ENCODE measurements at places on chromosomes 4 and X.

DNA sequence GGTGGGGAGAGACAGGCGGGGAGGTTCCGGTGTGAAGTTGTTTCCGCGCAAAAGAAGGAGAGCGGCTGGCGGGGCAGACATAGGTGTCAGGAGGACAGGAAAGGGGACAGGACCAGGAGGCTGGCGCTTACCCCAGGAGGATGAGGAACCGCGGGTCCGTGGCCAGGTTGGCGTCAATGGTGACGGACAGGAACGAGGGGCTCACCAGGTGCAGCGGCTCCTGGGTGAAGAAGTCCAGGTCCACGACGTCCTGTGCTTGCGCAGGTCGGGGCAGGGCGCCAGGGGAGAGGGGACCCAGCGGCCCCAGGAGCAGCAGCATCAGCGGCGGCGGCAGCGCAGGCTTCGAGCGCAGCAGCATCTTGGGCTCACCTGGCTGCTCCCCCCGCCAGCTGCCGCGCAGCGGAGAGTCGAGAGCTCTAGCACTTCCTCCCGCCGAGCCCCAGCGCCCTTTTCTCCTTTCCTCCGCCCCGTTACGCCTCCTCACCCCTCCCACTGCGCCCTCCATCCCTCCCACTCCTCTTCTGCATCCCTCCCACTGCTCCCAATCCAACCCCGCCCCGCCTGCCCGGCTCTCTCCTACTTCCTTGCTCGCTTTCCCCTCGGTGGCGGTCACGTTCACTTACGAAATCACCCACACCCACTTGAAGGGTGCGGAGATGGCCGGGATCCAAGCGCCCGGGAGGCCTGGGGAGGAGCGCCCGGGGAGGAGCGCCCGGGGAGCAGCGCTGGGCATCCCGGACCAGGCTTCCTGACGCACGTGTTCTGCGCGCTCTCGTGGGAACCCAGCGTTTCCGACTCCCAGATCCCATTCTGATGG, at the start of gene HPSE:
HPSE (minus strand) TSS at position 424 of the 817 bp plus-strand sequence; CDS start at position 358, 66 bp downstream.
- DNase-seq: peak; percentile 58

DNA sequence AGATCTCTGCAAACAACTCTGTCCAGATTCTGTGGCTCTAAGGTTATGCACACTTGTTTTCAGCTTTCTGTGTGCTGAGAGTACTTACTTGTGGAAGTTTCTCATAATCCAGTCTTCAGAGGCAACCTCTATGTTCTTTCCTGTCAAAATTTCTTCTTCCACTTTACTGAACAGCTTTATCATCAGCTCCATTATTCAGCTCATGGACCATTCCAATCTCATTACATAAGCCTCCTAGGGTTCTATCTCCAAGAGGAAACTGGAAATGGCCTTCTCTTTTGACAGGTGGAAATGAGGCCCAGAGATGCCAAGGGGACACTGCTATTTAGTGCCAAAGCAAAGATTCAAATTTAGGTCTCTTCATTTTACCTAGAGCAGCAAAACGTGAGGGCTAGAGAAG, 61.3 kb downstream of the CHRDL1 start:
- no peak for DNase-seq

DNA sequence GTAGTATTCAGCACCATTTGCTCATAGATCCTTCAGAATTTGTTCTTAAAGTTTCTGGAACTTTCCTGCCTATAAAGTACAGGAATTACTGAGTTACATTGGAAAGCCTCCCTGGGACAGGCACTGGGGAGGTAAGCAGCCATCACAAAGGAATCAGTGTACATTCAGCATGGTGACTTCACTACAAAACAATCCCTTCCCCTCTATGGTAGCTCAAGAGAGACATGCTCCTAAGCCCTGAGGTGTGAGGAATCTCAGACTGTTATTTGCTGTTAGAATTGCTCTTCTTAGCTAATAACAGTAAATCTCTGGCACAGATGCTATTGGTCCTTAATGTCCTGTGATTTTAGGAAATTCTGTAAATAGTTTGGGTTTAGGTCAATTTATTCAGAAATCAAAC, 1898.0 kb upstream of the PCDH7 start:
- no peak for DNase-seq

GRCh38 chr4:104492183-104492771, 2.4 kb downstream of the CXXC4 start:
- peak; percentile 13 for DNase-seq

DNA sequence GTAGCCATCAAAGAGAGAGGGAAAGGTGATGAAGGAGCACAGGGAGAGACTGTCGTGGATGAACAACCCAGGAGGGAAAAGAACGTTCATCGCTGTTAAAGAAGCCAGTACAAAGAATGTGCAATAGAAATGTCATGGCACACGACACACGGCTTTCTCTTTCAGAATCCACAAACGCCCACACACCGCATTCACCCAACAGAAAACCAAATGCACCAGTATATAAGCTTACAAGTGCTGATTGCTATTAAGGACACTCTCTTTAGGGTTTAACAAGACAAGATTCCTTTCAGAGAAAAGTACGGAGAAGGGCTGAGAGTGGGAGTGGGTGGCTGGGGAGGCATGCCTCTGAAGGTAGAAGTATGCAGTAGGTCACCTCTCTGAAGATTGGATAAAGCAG, 80.2 kb downstream of the C4orf51 start:
- no peak for DNase-seq

GRCh38 chr4:19540859-19541540, 710.7 kb upstream of the SLIT2 start:
- no peak for DNase-seq

Data from cardiac muscle cell (in vitro differentiated cells and primary cell).